ENCODE measurements at places on chromosomes 16 and 17.

DNA sequence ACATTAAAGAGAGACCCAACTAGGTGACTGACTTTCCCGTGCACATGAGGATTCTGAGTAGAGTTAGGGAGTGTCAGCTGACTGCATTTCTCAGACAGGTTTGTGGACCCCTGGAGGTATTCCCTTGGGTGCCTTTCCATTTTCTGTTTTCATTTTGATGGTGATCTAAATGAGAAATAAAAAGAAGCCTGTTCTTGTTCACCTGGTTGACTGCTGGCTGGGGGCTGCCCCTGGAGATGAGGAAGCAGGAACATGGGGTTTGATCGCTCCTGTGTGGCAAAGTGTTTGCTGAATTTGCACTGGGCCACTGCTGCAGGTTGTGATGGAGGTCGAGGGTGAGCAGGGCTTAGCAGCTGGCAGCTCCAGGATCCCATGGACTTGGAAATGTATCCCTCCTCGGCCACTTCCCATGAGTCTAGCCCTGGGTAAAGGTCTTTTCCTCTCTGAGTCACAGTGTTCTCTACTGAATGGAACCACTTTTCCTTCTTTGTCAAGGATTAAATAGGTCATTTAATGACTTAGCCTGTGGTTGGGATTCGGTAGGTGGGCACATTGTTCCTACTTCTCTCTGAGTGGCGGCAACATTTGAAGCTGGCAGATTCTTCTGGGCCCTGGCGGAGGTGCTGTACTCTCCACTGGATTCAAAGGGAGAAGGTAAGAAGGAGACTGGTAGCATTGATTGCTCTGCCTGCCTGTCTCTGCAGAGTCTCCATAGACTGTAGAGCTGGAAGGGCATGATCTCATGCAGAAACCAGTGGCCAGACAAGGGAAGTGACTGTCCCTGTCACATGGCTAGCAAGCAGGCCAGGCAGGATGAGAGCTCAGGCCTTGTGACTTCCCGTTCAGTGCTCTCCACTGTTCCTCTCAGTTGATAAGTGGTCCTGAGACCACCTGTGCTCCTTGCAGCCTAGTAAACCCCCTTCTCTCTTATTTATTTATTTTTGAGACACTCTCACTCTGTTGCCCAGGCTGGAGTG lies 17.9 kb downstream of the SNX29 start:
- DNase-seq: no peak

DNA sequence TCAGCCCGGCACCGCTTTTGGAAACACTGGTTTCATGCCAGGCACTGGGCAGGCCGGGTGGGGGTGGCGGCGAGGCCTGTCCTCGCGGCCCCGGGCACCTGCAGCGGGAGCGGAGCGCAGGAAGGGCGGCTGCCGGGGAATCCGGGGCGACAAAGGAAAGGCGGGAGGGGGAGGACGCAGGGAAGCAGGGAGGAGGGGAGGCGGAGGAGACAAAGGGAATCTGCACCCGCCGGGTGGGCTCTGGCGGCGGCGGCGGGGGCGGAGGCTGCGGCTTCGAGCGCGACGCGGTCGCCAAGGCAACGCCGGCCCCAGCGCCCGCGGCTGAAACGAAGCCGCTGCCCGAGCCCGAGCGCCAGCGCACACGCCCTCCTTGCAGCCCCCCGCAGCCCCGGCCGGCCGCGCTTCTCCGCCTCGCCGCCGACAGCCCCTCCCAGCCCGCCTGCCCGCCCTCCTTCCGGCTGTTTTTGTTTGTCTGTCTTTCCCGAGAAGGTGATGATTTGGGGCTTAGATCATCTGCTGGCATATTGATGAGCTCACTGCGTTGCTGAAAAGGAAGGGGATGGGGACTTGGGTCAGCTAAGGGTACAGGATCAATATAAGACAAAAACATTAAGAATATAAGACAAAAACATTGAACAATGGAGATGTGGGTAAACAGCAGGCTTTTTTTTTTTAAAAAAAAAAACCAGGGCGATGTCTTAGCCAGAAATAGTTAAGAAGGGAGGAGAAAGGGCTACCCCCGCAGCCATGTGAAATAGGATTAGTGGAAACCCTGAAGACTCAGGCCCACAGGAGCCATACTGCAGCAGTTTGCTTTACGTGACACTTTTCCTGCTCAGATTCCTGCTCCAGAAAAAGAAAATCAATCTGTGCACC lies 32.7 kb downstream of the CDK5R1 start:
- no peak for DNase-seq

GRCh38 chr17:2980904-2981246 lies 82.5 kb downstream of the OR1D5 start:
- DNase-seq: no peak

- DNase-seq: no peak
These were observed 5.6 kb downstream of the ERAL1 start for GRCh38 chr17:28860363-28860808.

GRCh38 chr17:75124041-75124818 lies 7.3 kb downstream of the NT5C start:
- no peak for DNase-seq

DNA sequence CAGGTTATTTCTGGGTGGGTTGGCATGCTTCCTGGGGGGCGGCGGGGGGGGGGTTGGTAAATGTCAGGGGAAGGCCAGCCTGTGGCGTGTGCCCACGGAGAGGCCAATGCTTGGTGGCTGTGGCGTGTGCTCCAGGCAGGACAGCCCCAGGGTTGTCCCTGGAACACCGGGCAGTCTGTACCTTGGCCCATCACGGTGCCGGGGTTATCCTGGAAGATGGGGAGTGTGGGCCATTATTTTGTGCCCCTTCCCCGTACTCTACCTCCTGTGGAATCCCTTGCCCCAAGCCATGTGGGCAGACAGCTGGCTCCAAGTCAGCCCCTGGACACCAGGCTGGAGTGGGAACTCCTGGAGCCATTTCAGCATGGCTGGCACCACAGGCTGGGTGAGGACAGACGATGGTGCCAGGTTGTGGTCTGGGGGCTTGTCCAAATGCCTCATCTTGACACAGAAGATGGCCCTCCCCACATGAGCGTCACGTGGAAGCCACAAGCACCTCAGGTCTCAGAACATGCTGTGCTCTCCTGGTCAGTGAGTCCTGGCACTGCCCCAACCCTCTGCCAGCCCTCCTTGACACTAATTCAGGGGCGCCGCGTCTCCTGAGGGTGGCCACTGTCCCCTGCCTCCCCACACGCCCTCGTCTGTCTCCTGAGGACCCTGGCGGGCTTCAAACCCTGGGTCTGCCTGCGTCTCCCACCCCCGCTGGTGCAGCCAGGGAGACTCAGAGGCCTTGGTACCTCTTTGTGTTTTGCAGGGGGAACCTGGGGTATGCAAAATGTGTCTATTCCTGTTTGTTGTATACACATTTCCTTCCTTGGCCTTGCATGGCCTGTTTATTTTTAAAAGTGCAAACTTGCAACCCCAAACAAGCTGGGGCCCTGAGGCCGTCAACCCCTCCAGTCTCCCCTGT lies 4.3 kb downstream of the SLC16A3 start:
- no peak for DNase-seq

DNA sequence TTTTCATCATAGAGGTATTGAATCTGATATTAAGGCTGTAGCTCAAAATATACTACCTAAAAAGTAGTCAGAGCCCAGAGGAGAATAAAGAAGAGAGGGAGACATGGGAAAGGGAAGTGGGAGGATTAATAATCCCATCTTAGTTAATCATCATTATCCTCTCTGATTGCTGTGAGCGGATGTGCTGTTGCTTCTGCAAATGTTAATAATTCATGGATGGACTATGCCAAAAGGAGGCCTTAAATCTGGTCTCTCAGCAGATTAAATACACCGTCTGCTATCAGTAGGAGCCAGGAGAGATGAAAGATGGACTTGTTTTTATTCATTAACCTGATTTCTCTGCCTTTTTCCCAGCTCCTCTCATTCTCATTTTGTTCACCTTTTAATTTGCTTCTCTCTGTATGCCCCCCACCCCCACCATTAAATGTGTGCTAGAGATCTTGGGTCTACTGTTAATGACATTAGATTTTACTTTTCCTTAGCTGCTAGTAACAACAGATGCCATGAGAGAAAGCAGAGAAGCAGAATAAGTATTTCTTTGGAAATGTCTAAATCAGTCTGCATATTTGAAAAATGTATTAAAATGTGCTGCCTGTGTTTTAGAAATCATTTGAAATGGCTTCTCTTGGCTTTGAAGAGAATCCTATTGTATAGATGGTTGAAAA lies 44.2 kb downstream of the NUP93 start:
- no peak for DNase-seq

- no peak for DNase-seq
These were observed 10.4 kb downstream of the MILR1 start for GRCh38 chr17:64459284-64459747.

DNA sequence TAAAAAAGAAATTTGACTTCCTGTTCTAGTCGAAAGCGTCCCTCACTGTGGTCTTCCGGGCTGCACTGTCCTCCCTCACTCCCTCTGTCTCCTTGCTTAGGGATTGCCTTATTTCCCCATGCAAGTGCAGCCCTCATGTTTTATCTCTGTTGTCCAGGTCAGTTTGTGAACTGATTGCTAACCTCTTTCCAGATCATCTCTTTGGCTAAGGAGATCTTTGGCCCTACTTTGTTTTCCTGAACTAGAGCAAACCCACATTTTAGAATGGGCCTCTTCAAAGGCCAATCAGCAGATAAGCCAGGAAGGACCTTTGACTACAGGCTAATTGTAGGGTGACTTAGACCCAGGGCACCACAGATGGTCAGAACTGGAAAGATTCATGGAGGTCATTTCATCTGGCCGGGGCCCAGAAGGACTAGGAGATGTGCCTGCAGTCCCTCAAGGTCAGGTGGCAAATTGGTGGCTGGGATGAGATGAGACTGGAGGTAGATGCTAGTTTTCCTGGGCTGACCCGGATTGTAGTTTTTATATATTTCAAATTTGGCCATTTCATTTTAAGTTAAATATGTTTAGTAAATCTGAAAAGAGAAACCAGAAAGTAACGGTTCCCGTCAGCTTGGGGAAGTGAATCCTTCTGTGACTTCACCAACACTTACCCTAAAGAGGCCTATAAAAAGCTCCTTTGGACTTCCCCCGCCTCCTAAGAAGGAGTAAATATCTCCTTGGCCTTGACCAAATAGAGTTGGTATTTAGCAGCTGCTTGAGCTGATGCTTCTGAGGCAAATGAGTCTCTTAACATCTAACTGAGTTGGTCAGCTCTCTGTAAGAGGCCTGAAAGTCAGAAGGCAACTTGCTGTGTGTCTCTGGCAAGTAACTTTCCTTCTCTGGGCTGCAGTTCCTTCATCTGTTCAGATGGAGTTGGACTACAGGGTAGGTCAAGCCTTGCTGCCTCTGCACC lies 6.2 kb upstream of the SLC25A19 start:
- DNase-seq: no peak

DNA sequence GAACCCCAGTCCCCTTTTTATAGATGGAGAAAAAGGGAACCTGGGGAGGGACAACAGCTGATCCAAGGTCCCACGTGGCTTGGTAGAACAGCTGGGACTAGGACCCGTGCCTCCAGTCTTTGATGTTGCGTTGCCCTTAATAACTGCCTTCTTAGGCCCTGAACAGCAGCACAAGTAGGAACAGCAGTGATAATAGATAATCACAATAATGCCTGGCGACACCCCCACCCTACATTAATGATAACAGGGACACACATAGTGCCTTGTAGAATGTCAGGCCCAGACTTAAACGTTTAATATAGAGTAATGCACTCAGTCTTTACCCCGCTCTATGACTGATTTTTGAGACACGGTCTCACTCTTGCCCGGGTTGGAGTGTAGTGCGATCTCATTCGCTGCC lies 96.4 kb downstream of the ABCC6 start:
- DNase-seq: no peak

DNA sequence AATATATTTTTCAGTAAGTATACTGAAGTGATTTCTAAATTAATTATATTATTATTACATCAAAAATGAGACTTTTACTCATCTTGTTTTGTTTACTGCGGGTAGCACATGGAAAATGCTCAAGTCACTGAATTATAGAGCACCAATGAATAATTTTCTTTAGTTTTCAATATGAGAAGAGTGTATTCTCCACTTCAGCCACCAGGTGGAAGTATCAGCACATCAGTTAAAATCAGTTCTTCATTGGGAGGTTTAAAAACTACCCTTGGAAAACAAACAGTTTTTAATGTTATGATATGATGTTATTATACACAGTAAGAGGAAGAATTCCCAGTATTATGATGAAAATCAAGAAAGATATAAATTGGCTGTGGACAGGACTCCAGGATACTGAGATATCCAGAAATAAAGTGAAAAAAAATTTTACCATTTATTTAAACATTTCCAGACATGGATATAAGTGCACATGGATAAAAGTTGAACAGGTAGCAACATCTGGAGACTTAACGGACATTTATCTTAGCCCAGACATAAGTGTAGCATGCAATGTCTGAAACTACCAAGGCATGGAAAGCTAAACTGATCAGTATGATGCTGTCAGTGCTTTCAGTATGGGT lies 467.3 kb downstream of the KCNJ2 start:
- no peak for DNase-seq

DNA sequence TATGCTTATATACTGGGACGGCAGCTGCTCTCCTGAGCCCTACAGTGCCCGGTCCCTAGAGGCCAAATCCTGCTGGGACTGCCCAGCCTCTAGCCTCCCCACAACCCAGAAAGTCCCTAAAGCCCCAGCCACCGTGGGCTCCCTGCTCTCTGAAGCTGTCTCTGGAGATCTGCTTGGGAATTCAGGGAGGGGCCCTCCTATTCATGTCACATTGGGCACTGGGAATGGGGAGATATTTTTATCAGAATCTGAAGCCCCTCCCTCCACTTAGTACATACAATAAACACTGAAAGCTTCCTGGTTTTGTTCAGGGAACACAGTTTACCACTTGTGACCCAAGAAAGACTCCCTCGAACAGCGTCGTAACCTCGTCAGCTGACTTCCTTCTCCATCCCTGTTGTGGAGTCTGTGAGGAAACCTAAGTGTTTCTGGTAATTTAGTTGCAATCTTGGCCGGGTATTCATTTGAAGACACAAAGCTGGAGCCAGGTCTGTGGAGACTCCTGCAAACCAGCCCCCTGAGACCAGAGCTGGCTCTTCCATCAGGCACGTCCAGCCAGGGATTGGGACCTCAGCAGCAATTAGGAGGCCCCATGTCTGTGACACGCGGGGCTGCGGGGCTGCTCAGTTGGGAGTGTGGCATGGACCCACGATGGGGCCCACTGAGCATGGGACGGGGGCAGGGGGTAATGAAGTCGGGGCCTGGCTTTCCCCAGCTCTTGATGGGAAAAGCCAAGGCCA lies 38.5 kb downstream of the PGS1 start:
- DNase-seq: no peak

DNA sequence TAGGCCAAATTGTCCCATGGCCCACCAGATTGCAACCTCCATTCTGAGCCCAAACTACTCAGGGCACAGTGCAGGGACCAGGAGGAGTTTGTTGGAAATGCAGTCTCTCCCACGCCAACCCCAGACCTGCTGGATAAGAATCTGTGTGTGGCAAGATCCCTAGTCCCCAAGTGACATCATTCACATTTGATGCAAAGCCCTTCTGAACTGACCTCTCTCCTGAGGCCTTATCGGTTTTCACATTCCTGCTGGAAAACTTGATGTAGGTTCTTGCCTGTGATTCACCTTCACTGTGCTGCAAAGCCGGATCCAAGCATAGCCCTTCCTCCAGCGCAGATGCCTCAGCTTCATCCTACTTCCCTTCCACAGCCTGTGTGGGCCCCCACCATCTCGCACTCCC lies 6.6 kb upstream of the SHCBP1 start:
- DNase-seq: no peak

Measured in urinary bladder (tissue), 4 donors.